ENCODE measurements at places on chromosomes 16 and 17.

GRCh38 chr17:19290066-19290705, 53.0 kb downstream of the EPN2 start:
- no peak for DNase-seq

- no peak for DNase-seq
Measured at GRCh38 chr17:50258647-50259476, 15.4 kb upstream of the TMEM92 start.

DNA sequence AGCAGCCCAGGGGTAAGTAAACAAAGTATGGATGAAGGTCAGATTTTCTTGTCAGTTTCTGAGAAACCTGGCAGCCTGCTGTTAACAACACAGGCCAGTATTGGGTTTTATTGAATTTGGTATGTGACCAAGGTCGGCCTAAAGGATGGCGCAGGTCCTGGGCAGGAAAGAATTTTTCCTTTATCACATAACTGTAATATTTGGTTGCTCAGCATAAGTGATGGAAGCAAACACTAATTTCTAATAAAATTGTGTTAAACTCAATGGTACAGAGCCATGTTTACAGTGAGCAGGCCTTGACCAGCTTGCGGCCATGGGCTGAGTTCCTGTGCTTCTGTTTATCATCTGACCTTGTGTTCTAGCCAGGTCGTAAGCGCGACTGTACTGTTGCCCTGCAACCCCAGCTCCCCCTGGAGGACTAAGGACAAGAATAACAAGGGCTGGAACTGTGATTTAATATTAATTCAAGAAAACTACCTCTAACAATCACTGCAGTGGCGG, 10.5 kb downstream of the POLDIP2 start:
- DNase-seq: no peak

GRCh38 chr17:50218771-50219315, 17.4 kb upstream of the COL1A1 start:
- DNase-seq: no peak

DNA sequence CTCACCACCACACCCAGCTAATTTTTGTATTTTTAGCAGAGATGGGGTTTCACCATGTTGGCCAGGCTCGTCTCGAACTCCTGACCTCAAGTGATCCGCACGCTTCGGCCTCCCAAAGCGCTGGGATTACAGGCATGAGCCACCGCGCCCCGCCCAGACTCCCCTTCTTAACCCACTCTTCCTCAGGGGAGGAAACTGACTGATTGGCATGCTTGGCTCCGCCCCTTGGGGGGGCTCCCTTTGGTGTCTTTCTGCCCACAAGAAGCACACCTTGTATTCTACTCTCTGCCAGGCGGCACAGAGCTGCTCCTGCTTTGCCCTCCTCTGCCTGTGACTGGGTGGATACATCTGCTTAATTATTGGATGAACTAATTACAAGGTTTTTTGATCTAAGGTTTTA, 4.7 kb upstream of the ASGR2 start:
- DNase-seq: no peak

DNA sequence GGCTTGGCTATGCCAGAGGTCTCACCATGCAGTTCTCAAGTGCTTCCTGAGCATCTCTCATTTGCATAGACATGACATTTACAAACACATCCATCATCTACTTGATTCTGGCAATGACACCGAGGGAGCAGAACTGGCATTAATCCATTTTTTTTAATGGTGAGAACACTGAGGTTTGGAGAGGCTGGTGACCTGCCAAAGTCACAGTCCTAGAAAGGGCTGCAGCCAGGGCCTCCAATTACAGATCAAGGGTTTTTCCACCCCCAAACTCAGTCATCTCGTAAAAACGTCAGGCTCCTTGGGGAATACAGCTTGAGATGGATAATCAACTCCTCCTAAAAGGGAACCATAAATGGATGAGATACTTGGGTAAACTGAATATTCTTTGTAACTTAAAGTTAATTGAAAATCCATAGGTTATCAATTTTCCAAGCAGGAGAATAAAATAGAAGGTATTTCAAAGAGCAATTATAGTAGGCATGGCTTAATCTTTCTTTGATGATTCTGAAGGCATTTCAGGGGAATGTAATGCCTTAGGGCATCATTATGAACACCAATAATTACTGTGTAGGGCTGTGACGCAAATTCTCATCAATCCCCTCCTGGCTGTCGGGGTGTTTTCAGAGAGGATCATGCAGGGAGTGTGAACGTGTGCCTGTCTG, 9.4 kb upstream of the MEOX1 start:
- DNase-seq: no peak

DNA sequence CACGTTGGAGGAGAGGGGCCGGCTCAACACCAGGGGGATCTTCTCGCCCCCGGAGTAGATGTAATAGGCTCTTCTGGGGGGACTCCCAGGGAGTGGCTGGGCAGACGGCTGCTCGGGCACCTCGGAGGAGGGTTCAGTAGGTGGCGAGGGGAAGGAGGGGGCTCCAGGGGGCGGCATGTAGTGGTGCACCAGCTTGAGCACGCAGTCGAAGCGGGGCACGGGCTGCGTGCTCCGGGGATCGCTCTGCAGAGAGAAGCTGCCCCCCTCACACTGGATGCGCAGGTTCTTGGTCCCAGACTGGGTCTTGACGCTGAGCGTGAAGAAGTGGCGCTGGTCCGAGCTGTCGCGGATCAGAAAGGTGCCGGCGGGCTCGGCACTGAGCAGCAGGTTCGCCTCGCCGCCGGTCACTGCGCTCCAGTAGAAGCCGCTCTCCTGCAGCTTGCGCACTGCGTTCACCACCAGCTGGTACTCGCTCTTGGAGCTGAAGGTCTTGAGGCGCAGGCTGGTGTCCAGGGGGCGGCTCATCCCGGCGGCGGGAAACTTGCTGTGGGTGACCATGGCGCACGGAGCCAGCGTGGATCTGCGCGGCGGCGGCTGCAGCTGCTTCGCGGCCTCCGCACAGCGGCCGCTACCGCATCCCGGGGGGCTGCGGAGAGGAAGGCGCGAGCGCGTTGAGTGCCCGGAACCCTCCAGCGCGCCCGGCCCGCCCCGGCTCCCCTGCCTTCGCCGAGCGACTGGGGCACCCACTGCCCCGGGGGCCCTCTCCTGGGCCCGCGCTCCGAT, 1.1 kb downstream of the SOCS3 start:
- DNase-seq: peak; percentile 41

DNA sequence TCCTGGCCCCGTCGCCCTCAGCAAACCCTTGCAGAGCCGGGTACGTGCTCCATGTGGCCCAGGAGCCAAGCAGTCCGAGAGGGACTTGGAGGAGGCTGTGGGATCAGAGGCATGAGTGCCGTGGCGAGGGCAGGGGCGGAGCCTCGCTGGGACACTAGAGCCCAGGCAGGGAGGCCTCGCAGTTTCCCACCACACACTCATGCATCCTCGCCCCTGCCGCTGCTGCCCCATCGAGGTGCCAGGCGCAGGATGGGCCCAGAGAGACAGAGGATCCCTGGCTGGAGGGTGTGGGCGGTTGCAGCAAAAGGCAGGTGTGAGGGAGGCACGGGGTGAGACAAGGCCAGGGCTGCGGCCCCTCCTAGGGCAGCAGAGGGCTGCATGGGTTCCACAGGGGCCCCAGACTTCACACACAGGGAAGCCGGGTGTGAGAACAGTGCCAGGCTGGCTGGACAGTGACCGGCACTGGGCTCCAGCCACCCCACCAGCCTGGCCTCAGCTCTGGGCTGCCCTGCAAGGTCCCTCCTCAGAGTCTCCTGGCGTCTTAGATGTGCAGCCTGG, 7.7 kb downstream of the BCAR1 start:
- no peak for DNase-seq

GRCh38 chr17:7557775-7558543, 591 bp upstream of the TNFSF13 start:
- DNase-seq: no peak

DNA sequence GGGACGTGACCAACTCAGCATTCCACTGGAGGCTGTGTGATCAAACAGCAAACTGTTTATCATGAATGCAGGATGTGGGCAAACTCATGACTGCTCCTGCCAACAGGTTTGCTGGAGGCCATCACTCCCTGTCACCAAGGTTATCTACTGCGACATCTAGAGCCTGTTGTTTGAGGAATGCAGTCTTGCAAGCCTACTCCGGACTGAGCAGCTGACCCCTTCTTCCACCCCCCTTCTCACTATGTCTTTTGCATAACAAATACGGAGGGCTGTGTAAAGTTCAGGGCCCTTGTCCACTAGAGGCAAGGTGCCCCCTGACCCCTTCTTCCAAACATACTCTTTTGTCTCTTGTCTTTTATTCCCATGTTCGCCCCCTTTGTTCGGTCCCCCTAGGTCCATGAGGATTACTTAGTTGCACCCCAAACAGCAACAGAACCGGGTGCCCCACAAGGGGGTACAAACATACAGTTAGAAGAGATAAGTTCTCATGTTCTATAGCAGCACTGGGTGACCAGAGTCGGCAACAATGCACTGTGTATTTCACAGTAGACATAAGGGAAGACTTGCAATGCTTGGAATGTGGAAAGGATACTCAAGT, 28.7 kb downstream of the MEAK7 start:
- DNase-seq: no peak

GRCh38 chr16:81885976-81886586, 107.0 kb downstream of the PLCG2 start:
- peak; percentile 39 for DNase-seq

DNA sequence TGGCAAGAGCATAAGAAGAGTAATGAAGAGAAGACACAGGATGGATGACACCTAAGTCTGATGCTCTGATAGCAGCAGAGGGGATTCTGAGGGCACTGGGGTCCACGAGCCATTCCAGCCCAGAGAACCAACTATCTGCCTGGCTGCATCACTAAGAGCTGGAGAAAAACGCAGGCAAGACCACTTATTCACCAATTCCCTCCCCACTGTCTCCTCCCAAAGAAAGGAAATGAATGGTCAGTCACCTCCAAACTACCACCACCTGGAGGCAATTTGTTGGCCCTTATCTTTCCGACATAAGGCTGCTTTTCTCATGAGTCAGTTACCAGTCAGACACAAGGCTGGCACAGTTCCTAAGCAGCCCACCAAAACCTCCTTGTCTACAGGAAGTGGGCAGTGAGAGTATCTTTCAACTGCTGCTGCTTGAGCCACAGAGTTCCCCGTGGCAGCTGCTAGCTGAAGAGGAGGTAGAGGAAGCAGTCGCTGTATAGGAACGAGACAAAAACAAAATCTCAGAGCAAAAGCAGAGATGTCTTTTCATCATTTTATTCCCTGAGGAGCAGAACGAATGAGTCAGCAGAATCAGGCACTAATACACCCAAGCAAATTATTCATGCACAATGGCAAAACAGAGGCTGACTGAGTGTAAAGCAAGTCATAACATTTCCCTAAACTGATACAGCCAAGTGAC, 111.1 kb downstream of the SMG6 start:
- peak; percentile 43 for DNase-seq

GRCh38 chr17:50209472-50210239, 8.2 kb upstream of the COL1A1 start:
- DNase-seq: no peak

DNA sequence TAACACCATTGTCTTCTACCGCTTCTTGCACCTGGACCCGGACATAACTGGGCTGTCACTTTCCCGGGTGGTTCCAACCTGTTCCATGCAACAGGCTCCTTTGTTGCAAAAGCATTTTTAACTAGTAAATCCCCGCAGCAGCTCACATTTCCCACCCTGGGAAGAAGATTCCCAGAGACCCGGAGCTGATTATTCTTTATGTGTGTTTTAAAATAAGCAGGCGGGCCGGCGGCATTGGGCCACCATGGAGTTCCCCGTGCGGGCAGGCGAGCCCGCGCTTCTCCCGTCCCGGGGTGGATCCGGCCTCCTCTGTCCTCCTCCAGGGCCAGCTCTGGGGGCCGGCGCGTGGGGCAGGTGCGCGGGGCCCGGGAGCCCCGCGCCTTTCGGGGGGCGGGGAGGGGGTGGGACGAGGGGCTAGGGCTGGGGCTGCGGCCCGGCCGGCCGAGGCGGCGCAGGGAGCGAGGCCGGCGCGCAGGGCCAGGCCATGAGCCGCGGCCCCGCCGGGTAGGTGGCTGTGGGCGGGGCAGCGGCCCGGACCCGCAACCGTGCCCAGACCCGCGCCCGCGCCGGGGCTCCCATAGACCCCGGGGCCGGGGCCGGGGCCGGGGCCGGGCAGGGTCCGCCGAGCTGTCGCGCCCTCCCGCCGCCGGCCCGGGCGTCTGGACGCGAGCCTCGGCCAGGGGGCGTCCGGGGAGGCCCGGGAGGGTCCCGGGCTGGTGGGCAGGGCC, 1.7 kb downstream of the CRAMP1 start:
- DNase-seq: no peak

GRCh38 chr17:62631936-62632924, 4.8 kb downstream of the MRC2 start:
- DNase-seq: no peak

DNA sequence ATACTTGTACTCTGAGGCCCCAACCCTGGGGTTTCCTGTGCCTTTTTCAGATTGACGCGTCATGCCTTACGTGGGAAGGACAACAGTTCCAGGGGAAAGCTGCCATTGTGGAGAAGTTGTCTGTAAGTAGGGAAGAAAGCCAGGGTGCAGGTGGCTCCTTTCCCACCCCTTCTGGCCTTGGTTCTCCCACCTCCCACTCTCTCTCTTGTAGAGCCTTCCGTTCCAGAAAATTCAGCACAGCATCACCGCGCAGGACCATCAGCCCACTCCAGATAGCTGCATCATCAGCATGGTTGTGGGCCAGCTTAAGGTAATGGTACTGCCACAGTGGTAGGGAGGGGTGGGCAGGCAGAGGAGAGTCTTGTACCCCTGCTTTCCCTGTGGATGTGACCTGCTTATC, 4.6 kb upstream of the EDC4 start:
- no peak for DNase-seq

- no peak for DNase-seq
Measured at GRCh38 chr16:73823205-73823849, 473.3 kb upstream of the PSMD7 start.

GRCh38 chr17:27968206-27968732, 74.2 kb upstream of the NLK start:
- no peak for DNase-seq

DNA sequence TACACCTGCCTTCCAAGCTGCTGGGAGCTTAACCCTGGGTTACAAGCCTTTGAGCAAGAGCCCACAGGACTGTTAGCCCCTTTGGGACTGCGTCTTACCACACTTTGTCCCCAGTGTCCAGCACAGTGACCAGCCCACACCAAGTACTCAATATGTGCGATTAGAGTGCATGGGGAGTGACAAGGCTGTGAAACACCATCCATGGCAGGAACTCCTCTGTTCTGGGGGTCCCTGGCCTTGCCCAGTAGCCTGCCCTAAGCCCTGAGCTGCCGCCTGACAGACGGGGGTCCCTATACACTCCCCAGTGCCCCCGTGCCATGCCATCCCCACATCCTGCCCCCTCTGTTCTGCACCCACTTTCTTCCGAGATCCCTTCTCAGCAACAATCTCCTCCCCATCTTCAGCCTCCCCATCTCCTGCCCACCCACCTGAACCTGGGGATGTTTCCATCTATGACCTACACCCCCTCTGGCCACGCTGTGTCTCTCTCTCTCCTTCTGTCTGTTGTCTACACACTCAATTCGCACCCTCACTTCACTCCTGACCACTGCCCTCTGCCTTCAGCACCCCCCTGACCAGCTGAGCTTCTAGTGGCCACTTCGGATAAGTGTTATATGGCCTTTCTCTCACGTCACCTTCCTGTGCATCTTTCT, 112.9 kb upstream of the SMURF2 start:
- no peak for DNase-seq

Measured in activated CD4-positive, alpha-beta T cell treated with anti-CD3 and anti-CD28 coated beads, Interleukin-2, Interleukin-4, amounts not matched to agents 100 ng/mL and 50 ng/mL, durations not matched to agents 16 hours and 8 hours (primary cell).